ENCODE measurements at places on chromosomes 4 and X.
A peak's percentile ranks its signal among the peaks of the same experiment; 100 is the strongest.

DNA sequence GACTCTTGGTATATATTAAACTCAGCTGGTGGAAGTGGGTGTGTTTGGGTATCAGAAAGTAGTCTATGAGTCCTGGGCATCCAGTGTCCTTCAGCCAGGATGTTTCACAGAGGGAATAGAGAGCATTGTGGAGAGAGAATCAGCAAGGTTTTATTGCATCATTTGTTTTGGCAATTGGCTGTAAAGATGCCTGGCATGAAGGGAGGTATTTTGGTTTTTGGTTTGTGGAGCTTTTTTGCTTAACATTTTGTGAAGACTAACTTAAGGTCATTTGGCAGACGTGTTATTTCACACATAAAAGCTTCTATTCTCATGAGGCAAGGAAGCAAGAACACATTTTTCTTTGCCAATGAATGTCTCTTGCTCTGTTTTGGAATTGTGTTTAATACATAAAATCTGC is 71.1 kb downstream of the DCLK2 start:
- no peak for DNase-seq

- no peak for DNase-seq
Measured at GRCh38 chrX:118510111-118510510, 14.5 kb downstream of the DOCK11 start.

DNA sequence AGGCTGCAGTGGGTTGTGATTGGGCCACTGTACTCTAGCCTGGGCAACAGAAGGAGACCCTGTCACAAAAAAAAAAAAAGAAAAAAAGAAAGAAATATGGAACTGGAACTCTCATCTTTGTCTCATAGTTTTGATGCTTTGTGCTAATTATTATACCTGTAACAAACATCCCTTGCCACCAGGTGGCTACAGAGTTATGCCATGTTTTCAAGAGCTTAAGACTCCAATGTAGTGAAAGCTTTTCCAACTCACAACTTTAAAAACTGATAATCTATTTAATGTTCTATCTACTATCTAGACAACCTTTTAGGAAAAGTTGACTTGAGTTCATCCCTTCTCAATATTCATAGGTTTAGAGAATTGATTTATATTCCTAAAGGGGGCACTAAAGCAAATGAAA is 42.4 kb downstream of the HTR2C start:
- no peak for DNase-seq

DNA sequence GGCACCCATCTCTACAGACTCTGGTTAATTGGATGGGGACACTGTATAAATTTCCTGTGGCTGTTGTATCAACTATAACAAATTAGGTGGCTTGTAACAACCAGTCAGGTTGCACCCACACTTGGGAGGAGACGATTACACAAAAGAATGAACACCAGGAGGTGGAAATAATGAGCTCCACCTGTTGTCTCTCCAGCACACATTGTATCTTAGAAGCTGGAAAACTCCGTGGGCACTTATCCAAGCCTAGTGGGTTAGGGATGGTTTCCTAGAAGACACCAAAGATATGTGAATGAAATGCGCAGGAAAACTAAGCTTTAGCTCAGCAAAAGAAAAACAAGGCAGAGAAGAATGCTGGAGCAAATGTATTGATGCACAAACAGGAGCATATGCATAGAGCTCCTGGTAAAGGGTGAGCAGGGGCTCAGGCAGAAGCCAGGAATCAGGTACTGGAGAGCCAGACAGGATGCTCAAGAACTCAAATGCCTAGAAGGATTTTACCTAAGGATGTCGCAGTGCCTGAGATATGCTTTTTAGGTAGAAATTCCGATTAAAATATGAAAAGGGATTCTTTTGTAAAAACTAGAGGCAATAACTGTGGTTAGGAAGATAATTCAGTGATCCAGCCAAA is 111.7 kb downstream of the GALNTL6 start:
- no peak for DNase-seq

GRCh38 chrX:135346975-135347374 is 37.7 kb downstream of the ETDC start:
- DNase-seq, result no peak

GRCh38 chr4:71711985-71712348 is 71.9 kb downstream of the GC start:
- DNase-seq, result no peak

DNA sequence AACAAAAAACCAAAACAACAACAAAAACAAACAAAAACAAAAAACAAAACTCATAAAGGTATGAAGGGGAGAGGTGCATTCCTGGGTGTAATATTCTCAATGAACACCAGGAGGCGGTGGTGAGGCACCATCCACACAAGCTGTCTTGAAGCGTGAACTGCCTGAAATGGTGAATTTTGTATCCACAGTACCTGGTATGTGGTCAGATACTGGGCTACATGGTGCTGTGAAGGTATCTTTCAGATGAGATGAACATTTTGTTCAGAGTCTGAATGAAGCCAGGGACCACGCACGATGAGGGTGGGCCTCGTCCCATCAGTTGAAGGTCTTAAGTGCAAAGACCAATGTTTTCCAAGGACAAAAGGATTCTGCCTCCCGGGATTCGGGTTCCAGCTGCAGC is 58.5 kb downstream of the ASMT start:
- no peak for DNase-seq

GRCh38 chrX:139204898-139205667 is 325.5 kb upstream of the F9 start:
- DNase-seq, result peak; percentile 14

GRCh38 chrX:78643096-78643495 is 16.0 kb downstream of the RTL3 start:
- no peak for DNase-seq

- no peak for DNase-seq
Measured at GRCh38 chr4:45692131-45692735, 431.6 kb downstream of the GABRG1 start.

DNA sequence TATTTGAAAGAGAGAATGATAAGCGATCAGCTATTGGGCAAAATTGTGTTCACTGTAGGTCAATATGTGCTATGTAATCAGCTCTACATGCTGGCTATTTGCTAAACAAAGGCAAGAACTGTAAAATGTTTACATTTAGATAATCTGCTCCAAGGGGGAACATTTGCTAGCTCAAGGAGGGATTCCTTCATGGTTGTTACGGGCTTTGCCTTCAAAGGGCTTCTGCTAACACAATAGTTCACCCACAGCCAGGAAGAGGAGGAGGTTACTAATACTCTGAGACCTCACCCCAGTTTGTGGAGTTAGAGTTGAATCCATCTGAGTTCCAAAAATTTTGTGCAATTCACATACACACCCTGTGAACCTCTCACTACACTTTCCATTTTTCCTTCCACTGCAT is 107.6 kb upstream of the BMP3 start:
- DNase-seq, result no peak

DNA sequence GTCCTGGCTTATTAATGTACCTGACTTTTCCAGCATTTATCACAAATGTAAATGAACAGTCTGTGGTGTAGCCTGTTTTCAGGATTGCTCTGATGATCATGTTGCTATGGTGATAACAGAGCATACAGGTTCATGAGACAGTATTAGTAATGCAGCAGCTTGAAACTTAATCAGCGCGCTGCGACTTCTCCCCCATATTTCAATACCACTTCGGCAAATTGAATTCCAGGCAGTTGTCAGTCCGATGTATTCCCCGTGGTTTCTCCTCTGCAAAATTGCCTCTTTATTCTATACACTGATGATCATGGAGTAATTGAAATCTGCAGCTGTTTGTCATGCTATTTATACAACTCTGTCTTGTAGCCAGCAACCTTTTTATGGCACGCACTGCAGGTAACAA is 239.3 kb downstream of the C4orf33 start:
- DNase-seq, result no peak

All from PC-9 (cell line).